ENCODE measurements at places on chromosomes 1 and 21. TPM values are rescaled to one million over a fixed set of nuclear protein-coding genes. Genes with fewer than 3 reads are reported as not detected.
A peak's percentile ranks its signal among the peaks of the same experiment; 100 is the strongest.

- peak overlapping the region; percentile 84 for H3K27ac ChIP-seq
- DNase-seq, result peak; percentile 46
- no peaks in the 10 kb centered on the region for H3K27me3 ChIP-seq
- no peak overlapping the region for H3K4me3 ChIP-seq
Observed at GRCh38 chr1:169570172-169570574, 16.1 kb downstream of the F5 start.

DNA sequence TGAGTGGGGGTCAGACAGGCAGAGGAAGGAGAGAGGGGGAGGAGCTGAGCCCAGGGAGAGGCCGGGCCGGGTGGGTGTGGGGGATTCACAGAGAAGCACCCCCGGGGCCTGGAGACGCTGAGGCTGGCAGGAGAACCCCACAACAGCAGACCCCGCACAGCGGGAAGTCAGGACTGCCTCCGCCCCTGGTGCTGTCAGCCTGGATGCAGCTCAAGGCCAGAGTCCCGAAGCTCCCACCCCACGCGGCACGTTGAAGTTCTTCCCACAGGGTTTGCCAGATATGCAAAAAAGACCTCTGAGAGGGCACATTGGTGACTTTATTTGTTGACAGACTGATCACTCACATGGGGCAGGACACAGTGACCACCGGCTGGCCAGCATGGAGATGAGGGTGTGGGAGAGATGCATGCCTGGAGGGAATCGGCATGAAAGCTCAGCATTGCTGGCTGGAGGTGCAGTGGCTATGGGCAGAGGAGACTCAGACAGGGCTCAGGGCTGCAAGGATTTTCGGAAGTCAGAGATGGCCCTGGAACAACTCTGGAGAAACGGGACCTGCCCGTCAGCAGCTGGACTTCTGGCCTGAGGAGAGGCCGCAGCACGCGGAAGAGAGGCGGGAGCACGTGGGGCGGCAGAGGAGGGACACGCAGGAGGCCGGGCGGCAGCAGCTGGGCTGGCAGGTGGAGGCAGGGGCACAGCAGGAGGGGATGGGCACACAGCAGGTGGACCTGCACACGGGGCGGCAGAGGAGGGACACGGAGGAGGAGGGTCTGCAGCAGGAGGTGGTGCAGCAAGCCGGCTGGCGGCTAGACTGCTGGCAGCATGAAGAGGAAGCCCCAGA lies 885 bp downstream of the KRTAP10-3 start:
- DNase-seq, result no peak
- no peaks in the 10 kb centered on the region for H3K36me3 ChIP-seq
- H3K27me3 ChIP-seq, result no peaks in the 10 kb centered on the region

DNA sequence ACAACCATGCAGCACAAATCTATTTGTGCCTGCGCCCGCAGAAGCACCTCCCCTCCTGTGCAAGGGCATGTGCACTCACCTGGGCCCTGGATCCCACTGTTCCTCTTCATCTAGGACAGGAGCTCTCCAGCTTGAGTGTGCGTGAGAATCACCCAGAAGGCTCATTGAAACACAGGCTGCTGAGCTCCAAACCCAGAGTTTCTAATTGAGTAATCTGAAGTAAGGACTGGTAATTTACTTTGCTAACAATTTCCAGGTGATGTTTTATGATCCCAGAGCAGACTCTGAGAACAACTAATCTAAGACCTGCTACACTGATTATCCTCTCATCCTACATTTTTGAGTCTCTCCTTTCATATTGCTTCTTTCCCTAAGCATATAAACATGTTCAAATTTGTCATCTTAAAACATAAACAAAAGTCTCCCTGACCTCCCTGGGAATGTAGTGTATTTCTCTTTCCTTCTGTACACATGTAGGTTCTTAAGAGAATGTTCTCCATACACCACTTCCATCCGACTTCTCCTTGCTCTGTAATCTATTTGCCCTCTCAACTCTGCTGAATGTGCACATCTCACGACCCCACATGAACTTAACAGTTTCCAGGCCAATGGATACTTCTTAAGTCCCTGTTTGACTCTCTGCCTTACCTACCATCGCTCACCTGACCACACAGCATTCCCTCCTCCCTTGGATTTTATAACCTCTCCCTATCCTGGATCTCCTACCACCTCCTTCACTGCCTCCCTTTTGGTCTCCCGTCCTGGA lies 522.5 kb downstream of the SMYD3 start:
- H3K27ac ChIP-seq, result no peak overlapping the region
- H3K27me3 ChIP-seq, result no peaks in the 10 kb centered on the region
- H3K36me3 ChIP-seq, result no peaks in the 10 kb centered on the region
- DNase-seq, result no peak
- no peak overlapping the region for H3K4me3 ChIP-seq

Gene TUFT1
- 34.9 TPM for total RNA-seq

Gene TAL1
- total RNA-seq, result 12.2 TPM

Gene FMO5
- total RNA-seq, result 1.9 TPM
